ENCODE measurements at places on chromosomes 4 and X.

DNA sequence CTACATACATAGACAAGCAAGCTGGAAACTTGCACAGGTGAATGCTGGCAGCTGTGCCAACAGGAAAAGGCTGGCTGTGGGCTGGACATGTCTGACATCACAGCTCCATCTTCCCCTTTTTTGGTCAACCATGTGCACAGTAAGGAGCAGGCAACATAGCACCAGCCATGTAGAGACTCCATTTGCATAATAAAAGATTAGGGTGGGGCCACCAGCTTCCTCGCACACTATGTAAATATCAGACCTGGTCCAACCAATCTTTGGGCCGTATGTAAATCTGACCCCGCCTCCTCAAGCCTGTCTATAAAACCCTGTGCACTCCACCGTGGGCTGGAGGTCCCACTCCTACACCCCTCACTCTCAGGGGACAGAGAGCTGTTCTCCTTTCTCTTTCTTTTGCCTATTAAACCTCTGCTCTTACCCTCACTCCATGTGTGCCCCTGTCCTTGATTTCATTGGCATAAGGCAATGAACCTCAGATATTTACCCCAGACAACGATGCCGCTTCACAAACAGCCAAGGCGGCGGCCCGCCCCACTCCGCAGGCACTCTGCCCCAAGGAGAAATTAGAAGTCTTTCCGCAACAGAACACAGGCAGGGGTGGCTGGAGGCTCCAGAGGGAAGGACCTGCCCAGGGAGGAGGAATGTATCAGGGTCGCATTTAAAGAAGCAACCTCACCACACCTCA, 862.2 kb downstream of the TRIML1 start:
- DNase-seq, result no peak

DNA sequence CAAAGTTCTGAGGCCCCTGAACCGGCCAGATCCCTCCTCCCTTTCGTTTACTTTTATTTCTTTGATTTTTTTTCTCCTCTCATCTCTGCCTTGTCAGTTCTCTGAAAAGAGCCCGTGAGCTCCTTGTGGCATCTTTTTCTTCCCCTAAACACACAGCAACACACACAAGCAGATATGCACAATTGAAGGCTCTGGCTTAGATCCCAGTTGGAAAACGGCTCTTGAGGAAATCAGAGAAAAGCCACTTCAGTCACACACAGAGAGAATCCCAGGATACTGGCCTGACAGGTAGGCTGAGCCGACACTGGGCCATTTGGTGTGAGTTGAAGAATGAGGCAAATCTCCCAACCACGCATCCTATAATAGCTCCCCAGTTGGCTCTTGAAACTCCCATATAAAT, 12.9 kb downstream of the DIPK2B start:
- DNase-seq, result no peak

DNA sequence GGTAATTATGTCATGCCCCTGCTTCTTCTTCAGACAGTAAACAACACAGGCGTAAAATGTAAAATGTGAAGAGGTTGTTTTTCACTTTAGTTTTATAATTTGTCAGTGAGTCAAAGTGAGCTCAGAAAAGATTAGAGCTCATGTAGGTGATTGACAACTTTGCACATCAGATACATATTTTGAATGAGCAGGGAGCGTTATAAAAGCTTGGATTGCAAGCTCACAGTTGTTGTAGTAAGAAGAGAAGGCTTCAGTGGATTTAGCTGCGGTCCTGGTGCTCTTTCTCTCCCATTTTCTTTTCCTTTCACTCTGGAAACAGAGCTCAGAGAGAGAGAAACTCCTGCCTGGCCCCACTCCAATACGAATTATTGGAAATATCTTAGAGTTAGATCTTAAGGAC, 26.4 kb downstream of the MTMR1 start:
- DNase-seq, result no peak

- DNase-seq, result no peak
Measured at GRCh38 chr4:78345237-78345636, 206.3 kb upstream of the ANXA3 start.
